ENCODE measurements at places on chromosomes 2 and 18. TPM values are rescaled to one million over a fixed set of nuclear protein-coding genes. Genes with fewer than 3 reads are reported as not detected.

The SERPINB11 gene
- 3.5 TPM for total RNA-seq

- no peak for DNase-seq
Measured at GRCh38 chr2:134399096-134399495, 145.2 kb downstream of the MGAT5 start.

DNA sequence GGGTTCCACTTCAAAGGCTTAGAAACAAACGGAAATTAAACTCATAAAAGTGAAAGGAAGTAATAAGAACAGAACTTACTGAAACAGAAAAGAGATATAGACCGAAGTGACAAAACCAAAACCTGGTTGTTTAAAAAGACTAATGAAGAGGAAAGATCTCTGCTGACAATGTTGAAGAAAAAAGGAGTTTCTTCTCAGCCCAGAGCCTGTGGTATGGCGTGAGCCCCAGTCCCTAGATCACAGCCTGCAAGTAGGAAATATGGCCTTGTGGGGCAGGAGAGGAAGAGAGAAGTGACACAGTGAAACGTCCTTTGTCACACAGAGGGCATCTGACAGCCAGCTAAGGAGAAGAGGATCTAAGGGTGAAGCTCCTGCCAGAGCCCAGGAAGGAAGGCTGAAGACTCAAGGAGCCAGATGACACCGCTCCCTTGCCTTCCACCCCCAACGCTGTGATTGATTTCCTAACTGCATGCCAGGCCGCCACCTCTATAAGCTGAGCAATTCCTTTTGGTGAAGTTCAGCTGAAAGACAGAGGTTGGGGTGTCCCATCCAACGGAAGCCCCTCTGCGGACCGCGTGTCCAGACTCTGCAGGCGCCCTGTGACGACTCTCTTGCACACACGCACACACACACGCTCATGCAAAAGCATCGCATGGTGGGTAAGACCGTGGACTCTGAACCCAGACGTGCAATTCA lies 141.1 kb downstream of the HDAC4 start:
- no peak for DNase-seq

GRCh38 chr2:23385351-23385747 lies 370 bp downstream of the KLHL29 start:
- no peak for DNase-seq

The ATP6V1B1 gene
- 0.63 TPM for total RNA-seq

DNA sequence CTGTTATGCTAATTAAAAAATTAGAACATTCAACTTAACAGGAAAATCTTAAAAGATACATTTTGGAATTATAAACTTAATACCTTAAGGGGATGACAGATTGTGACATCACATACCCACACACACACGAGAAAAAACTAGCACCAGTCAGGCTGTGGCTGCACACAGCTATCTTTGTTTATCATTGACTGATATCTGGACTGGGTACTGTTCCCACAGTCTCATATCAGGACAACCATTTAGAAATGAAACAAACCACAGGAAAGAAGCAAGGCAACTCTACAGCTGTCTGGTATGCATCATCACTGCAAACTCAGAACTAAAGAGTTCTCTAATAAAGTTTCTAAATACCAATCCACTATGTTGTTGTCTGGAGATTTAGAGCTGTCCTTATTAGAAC lies 210.9 kb upstream of the SMAD7 start:
- DNase-seq = no peak

DNA sequence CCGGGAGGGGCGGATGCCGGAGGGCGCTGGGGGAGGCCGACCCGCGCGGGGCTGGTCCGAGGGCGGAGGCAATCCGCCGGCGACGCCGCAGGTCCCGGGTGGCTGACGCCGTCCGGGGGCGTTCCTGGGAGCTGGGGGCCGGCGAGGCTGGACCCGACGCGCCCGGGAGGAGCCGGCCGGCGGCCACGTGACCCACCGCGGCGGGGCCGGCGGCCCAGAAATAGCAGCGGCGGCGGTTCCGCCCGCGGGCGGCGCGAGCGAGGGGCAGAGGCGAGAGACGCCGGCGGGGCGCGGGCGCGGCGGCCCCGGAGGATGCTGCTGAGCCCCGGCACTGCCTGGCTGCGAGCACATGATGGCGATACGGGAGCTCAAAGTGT lies at the start of gene RAB31:
Gene RAB31 (plus strand): TSS at position 245 of the 377 bp plus-strand sequence. CDS start 105 bp downstream, at position 350.
- DNase-seq = peak; percentile 13

DNA sequence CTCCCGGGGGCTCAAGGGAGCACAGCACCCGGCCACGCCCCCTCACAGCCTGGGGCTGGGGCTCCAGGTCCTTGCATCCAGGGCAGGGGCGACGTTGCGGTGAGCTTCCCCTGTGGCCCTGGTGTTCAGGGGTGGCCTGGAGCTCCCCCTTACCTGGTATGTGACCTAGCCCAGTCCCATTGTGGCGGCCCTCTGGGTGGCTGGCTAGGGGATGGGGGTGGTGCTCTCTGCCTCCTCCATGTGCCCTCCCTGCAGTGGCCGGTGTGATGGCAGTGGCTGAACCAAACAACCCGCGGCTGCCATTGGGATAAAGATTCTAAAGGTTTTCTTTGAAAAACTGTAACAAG lies 288.3 kb downstream of the RDH14 start:
- DNase-seq = no peak

The HOXD13 gene
- 14.9 TPM for total RNA-seq

DNA sequence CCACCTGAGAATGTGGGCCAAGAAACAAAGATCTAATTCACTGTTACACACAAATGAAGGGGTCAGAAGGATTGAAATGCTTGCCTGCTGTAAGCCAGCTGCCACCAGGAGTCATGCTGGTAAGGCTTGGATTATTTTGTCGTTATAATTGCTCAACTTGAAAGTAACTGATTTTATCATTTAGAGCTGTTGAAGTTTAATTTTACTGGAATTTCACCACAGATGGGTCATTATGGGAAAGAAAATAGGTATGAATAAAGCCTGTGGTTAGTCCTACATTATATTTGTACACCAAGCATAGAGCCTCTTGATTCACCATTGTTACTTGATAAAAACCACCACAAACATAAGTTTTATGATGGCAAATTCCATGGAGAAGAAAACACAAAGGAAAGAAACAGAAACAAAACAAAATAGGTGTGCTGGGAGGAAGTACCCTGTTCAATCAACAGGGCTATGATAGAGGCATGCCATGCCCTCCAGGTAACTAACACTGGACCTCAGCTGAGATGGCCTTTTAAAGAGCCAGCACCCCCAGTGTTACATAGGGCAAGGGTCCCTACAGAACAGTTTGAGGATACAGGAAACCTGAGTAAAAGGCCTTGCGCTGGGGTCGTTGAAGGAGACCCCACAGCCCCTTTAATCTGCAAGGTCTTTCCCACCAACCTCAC lies 3.0 kb downstream of the CLEC4F start:
- DNase-seq = no peak

DNA sequence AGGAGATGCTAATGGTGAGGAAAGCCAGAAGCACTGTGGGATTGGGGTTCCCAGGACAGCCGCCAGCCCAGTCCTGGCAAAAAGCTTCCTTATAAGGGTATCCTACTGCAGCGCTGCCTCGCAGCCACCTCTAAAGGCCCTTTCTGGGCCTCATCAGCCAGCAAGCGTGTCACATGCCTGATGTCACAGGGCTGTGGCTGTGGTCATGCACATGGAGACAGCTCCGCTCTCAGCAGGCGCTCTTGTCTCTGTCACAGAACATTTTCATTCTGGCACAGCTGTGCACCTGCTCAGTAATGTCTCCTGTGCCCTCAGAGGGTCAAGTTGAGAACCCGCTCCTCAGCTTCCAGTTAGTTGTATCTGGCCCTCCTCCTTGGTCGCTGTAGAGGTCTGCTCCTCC lies 17.7 kb upstream of the MAL start:
- no peak for DNase-seq

The SPATA3 gene
- not detected for total RNA-seq

- no peak for DNase-seq
Measured at GRCh38 chr18:72783530-72783929, 84.3 kb downstream of the NETO1 start.

GRCh38 chr2:19872302-19872701 lies 29.5 kb downstream of the TTC32 start:
- DNase-seq = no peak

DNA sequence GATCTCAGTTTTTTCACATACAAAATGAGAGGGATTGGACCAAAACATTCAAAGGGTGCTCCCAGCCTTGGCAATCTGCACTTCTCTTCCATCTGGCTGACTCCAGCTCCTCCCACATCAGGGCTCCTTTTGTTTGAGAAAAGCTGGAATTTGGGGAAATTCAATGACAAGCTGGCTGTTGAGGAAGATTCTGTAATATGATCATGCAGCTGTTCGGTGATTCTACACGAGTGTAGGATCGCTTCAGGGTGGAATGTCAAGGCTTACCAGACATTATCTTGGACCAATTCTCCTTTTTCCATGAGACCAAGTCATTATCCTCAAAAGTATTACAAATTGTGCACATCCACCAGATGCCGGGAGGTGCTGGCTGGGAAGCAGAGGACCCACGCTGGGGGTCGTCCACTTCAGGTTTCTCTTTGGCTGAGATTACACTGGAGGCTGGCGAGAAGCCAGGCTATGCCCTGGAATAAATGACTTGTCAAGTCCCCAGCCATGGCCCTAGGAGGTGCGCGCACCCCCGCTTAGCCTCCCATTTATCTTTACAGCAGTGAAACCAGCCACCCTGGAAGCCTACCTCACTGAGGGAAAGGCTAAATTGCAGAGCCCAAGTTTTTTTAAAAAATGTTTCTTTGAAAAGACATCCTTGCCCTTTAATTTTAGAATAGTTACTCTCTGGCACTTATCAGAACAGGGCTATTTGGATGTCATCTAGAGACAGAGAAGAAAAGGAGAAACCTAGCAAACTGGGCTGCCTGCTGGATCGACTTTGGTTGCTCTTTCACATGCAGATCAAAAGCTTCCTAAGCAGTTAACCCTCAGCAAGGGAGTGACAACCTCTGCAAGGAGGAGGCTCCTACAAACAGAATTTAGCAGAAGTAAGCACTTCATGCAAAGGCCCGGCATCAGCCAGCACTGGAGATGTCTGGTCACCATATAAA lies 42.5 kb upstream of the LCLAT1 start:
- DNase-seq = no peak

DNA sequence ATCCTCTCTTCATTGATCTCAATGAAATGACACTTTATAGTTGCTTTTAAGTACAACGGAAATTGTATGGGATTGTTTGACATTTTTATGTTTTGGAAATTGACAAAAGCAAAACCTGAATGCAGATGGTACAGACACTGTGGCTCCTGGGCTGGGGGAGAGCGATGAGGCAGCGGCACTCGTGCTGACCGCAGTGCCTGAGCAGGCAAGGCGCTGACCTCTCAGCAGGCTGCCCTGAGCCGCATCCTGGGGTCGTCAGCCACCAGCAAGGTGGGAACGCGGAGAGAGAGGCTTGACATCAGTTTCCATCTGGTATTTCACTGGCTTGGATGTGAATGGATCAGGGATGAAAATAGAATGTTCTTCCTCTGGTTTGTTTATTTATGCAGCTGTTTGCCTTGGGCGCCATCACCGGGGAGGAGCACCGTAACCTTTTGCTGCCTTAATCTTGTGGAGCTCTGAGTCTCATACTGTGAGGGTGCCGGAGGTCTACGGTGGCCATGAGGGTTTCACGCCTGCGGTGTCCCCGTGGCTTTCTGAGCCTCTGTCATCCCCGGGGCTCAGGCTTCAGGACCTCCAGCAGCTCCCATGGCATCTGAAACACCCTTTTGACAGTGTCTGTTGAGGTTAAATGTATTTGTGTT lies 94.8 kb upstream of the TPO start:
- no peak for DNase-seq

DNA sequence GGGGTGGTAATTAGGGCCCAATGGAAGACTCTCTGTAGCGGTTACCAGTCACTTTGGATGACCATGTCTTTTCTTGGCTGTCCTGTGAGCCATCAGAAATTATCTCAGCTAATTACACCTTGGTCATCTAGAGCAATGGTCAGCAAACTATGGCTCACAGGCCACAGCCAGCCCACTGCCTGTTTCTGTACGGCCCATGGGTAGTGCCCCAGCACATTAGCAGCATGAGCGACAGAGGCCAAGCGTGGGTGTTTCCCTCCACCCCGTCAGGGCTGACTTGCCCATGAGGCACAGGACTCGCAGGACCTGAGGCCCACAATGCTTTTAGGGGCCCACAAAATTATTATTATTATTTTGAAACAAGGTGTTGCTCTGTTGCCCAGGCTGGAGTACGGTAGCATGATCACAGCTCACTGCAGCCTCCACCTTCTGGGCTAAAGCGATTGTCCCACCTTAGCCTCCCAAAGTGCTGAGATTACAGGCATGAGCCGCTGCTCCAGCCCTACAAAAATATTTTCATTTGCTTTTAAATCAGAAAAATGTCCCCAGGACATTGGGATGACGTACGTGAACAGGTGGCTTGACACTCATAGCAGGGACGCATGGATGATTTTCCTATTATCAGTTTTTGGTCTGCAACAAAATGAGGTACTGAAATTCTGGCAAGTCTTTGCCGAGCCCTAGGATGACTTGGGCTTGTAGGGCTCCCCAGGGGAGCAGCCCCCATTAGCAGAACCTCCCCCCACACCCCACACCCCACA lies 29.3 kb upstream of the CEP68 start:
- DNase-seq = no peak

DNA sequence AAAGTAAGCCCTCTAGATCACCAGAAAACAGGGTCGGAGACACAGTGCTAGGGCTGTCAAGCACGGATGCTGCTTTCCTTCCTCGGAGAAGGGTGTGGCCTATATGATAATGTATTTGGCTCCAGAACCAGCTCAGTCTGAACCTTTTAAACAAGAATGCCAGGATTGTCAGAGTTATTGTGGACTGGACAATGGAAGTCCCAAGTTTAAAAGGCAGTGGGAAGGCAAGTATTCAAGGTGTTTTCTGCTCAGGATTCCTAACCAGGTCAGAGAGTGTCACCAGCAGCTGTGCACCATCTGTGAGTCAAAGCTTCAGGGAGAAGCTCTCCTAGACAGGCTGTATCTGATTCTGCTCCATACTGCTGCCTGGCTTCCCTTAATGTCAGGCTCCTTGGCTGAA lies 94.8 kb downstream of the SPOPL start:
- no peak for DNase-seq

DNA sequence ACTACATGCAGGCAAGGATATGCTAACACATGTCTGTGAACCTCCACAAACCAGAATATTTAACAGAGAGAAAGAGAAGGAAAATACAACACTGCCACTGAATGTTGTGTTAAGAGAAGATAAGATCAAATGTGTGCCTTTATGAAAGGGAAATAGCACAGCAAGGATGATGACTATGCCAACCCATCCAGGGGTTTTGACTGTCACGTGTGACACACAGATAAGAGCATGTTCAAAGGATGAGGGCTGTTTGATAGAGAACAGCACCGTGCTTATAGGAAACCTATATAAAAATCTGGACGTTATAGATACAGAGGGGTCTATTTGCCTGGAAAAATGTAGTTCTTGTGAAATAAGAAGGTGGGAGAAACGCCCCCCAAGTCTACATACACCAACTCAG lies 911.8 kb downstream of the CPS1 start:
- no peak for DNase-seq

The CSRNP3 gene
- total RNA-seq = 34.1 TPM

- DNase-seq = no peak
Measured at GRCh38 chr2:79131687-79132086, 11.4 kb downstream of the REG1A start.

The MROH2A gene
- total RNA-seq = 0.32 TPM

GRCh38 chr18:712401-713134 lies at the start of gene ENOSF1:
Gene ENOSF1, minus strand, starts transcription at chr18:712630. Its CDS starts 43 bp downstream, at chr18:712587.
- no peak for DNase-seq

- DNase-seq = no peak
Measured at GRCh38 chr2:172279813-172280212, 147.6 kb upstream of the ITGA6 start.

GRCh38 chr2:54767921-54768320 lies 44.5 kb downstream of the EML6 start:
- DNase-seq = no peak

The LONRF2 gene
- total RNA-seq = 6.7 TPM
